ENCODE measurements at places on chromosomes 16 and 17.

DNA sequence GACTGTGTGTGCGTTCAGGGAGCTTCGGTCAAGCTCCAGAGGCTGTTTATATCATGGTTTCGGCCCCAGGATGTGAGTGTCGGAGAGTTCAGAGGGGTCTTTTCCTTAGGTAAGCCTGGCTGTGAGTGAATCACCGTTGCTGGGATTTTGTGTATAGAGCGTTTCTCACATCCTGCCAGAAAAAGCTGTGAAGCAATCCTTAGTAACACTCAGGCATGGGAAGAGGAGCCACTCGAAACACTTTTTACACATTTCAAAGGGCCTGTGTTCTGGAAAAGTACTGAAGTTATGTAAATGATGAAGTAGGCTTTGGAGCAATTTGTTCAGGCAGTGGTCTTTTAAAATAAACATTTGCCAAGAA, 662 bp downstream of the PGS1 start:
- DNase-seq, result no peak

GRCh38 chr17:51085150-51085805, 35.4 kb downstream of the SPAG9 start:
- DNase-seq, result no peak

GRCh38 chr17:19311421-19312215, 50.9 kb downstream of the B9D1 start:
- DNase-seq, result no peak

DNA sequence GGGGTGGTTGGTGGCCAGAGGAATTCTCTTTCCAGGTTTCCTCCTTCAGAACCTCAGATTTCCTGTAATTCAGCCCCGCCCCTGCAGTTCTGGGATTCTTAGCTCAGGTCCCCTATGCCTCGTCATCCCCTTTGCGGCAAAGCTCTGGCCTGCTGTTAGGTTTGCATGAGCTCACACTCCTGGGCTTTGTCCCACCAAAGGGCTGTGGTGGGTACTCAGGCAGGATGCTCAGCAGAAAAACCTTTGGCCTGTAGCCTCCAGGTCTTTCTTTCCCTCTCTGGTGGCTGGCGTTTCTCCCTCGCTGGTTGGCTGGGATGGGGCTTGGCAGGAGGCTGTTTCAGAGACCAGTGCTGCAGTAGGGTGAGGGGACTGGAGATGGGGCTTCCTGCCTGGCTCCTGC, 9.6 kb upstream of the PLEKHG4 start:
- DNase-seq, result no peak

DNA sequence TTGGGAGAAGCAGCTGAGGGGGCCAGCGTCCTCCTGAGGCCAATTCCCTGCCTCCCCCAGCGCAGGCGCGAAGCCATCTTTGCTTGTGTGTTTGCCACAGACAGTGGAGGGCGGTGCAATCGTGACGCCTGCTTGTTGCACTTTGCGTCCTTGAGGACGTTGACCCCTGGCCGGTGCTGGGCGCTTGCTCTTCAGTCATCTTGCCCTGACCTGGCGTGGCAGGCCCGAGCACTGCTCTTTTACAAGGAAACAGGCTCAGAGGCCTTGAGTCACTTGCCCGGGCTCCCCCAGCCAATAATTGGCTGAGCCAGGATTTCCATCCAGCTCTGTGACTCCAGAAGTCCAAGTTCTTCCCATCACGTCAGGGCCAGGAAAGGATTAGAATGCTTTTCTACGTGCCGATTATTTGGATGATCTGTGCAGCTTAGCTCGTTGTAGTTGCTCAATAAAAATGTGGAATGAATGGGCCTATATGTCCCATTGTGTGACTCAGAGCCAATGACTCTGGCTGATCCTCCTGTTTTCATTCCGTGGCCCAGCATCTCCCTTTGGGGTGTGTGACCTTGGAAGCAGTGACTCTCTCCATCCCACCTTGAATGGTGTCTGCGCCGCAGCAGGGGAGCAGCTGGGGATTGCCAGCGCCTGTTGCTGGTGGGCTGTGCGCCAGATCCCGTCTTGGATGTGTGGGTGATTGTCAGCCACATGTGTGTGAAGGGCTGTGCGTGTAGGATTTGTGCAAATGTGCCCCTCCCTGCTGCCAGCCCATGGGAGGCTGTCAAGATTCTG, 214.1 kb downstream of the SEC14L1 start:
- DNase-seq, result no peak

GRCh38 chr17:74815550-74816370, 39.6 kb upstream of the NAT9 start:
- no peak for DNase-seq

- DNase-seq, result no peak
Observed at GRCh38 chr17:31598921-31599571, 207.6 kb downstream of the RAB11FIP4 start.

DNA sequence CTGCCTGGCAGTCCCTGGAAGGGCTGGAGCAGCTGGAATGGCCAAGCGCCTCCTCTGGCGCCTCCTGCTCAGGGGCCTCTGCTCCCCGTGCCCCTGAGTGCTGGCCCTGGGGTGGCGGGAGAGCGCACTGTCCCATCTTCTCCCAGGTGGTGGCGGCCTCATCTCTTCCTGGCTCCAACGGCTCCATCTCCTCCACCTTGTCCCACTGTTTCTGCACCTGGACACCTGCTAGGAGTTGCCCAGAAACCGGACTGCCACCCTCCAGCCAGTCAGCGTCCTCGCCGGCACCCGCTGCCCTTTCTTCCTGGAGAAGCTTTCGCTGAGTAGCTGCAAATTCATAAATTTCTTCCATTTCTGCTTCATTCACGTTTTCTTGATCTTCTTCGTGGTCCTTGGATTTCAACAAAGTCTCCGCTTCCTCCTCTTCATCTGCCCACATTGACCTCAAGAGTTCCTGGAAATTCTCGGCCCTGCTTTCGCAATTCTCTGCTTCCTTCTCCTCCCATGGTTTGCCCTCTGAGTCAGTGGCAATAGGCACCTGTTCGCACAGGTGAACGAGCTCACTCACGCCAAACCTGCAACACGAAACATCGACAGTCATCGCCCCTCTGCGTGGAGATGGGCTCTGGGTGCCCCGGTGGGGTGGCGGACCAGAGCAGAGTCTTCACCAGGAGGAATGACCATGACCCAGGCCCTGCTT, 13.7 kb upstream of the NLRC3 start:
- DNase-seq, result no peak

- DNase-seq, result no peak
Observed at GRCh38 chr17:3904501-3904900, 11.6 kb upstream of the CAMKK1 start.

DNA sequence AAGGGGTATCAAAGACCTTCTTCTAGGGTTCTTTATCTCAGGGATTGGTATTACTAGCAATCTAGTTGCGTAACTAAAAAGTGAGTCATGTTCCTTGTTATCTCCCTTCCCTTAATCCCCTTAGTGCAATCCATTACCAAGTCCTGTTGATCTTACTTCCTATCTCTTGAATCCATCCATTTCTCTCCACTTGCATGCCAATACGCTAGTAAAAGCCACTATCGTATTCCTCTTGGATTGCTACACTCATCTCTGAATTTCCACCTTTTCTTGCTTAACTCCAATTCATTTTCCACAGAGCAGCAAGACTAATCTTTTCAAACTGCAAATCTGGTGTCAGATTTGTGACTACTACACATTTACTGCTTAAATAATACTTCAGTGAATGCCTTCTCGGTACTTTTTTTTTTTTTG, 1.8 kb upstream of the ADAT1 start:
- DNase-seq, result no peak

- DNase-seq, result no peak
Observed at GRCh38 chr16:24094660-24095059, 161.5 kb upstream of the CACNG3 start.

GRCh38 chr16:51535591-51535990, 384.5 kb upstream of the SALL1 start:
- no peak for DNase-seq

GRCh38 chr16:73321853-73322252, 273.9 kb upstream of the ZFHX3 start:
- DNase-seq, result no peak

GRCh38 chr16:28524681-28525171, 14.0 kb downstream of the NUPR1 start:
- DNase-seq, result no peak

- DNase-seq, result no peak
Observed at GRCh38 chr16:57575468-57576277, 33.2 kb downstream of the ADGRG5 start.

GRCh38 chr16:48790151-48790550, 180.2 kb upstream of the N4BP1 start:
- no peak for DNase-seq

- no peak for DNase-seq
Observed at GRCh38 chr16:15639061-15639568, 3.8 kb downstream of the MARF1 start.
